ENCODE measurements at places on chromosomes 3 and 15.

DNA sequence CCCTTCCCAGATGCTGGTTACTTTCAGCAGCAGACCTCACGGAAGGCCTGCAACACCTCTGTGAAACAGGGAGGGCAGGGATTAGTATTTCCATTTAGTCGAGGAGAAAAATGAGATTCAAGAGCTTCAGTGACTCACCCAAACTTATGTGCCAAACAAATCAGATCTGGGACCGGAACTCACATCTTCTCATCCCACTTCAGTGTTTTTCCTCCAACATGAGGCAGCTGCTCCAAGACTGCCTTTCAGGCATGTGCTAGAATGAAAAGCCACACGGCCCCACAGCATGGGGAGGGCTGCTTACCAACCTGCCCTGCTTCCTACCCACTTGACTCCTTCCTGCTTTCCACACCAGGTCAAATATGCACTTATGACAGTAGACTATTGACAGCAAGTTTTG is 129.4 kb upstream of the SLC24A5 start:
- DNase-seq = no peak

- peak; percentile 62 for DNase-seq
Observed at GRCh38 chr15:63599401-63600000, 2.3 kb downstream of the FBXL22 start.

- DNase-seq = no peak
Observed at GRCh38 chr15:79094611-79095021, 4.0 kb upstream of the RASGRF1 start.

- no peak for DNase-seq
Observed at GRCh38 chr3:117133066-117133465, 423.5 kb downstream of the TUSC7 start.

GRCh38 chr3:23324745-23325144 is 121.6 kb downstream of the UBE2E2 start:
- DNase-seq = no peak

- DNase-seq = no peak
Observed at GRCh38 chr3:65153850-65154512, 466.2 kb upstream of the ADAMTS9 start.

DNA sequence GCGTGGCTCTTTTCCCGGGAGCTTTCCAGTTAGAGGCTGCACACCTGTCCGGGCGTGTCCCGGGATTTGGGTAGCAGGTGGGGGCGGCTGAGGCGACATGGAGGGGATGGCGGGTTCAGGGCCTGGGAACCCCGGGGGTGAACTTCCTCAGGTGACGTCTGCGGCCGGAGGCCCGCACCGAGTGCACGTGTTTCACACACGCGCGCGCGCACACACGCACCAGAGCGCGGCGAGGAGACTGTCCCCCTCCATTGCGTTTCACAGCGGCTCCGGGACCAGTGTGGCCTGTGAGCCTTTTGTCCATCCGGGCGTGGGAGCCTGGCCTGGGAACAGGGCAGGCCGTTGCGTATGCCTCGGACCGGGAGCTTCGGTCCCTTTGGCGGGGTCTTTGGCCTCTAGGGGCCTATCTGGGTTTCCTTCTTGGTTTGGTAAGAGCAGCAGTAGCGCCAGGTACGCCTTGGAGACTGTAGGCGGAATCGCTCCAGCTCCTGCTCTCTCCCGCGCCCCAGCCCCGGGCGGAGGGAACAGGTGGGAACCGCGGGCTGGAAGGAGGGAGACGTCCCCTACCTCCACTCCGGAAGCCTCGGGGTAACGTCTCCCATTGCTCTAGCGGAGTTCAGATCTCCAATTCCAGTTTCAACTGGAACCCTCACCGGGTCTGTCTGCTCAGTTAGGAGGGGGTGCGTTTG is 220.0 kb downstream of the MEIS2 start:
- DNase-seq = no peak

GRCh38 chr3:104687362-104687761 is 679.3 kb upstream of the ALCAM start:
- DNase-seq = no peak

DNA sequence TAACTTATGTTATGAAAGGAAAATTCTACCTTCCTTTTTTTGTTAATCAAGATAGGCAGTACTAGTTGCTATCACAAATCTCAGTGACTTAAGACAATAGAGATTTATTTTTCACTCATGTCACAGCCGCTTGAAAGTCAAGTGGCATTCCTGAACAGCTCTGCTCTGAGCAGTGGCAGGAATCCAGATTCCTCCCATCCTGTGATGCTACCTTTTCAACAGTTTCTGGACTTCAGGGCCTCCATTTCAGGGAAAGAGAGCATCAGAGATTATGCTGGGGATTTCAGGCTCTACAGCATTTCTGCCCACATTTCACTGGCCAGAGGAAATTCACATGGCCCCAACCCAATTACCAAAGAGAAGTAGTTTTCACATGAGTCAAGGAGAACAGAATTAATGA is 83.4 kb downstream of the IL1RAP start:
- DNase-seq = no peak

DNA sequence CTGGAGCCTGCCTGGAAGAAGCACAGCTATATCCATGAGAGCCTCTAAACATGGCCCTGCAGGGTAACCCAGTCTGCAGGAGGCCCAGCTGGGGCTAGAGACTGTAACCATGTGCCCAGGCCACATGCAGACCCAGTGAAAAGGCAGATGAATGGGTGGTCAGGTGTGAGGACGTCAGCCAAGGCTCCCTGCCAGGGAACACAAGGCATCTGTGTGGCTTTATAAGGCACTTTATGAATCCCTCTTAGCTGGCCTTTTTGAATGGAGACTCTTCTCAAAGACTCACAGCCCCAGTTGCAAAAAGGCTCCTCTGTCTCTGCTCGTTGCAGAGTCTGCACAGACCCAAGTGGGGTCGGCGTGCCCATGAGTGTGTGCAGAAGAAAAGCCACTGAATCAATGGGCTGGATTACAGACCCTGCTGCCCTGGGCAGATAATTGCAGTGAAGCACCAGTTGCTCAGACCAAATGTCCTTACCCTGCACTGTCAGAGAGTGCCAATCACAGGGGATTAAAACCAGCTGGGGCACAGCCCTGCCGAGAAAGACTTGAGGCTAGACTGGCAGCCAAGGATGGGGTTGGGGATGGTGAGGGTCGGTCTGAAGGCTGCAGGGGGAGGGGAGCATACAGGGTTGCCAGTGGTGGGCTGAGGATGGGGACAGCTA is 154.2 kb downstream of the RAB11A start:
- no peak for DNase-seq

GRCh38 chr3:101857301-101857741 is 8.0 kb downstream of the NFKBIZ start:
- DNase-seq = no peak

DNA sequence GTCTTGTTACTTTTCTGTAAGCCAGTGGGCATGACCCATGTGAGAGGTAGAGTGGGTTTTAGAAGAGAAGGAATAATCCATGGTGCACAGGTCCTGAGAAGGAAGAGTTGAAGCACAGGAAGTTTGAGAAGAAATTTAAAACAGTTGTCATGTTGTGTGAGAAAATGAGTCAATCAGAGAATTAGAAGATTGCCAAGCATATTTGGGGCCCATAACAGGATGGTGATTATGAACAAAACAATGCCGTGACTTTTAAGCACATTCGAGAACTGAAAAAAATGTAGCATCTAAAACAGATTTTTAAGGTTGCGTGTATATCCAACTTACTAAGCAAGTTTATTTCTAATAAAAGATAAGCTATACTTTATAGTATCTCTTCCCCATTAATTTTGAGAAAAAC is 198.7 kb downstream of the RORA start:
- DNase-seq = no peak

GRCh38 chr3:177034832-177035475 is 162.3 kb downstream of the TBL1XR1 start:
- no peak for DNase-seq

DNA sequence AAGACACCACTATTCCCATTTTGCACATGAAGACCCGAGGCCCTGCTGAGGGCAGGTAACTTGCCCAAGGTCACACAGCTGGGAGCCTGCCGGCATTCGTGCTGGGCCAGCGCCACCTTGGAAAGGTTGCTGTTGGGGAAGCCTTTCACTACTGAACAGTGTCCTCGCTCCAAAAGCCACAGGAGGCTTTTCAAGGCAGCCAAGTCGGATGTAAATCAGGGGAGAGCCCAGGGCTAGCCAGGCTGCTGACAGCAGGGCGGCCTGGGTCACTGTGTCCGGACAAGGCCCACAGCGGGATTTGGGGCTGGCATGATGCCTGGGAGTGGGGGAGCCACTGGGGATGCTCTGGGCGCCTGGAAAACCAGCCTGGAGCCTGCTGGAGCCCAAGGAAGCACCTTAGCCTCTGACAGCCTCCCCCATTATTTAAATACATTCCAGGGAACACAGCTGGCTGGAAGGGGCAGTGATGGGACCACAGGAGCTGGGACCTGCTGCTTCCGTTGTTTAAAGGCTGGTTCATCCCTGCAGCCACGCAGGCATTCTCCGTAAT is 10.5 kb downstream of the SLC6A6 start:
- no peak for DNase-seq

DNA sequence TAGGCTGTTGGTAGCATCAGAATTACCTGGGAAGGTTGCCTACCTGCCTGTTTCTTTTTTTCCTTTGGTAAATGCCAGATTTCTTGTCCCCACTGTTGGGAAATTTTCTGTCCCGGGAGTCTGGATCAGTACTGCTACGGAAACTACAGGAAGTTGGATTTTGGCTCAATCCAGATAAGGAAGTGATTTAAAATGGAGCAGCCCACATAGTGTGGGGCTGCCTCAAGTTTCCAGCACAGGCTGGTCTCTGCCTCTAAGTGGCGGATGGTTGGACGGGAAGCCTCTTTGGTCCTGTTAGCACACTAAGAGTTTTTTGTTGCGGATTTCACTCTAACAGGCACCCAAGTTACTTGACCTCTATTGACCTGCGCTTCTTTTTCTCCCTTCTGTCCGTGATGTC is 54.7 kb downstream of the EEFSEC start:
- no peak for DNase-seq

DNA sequence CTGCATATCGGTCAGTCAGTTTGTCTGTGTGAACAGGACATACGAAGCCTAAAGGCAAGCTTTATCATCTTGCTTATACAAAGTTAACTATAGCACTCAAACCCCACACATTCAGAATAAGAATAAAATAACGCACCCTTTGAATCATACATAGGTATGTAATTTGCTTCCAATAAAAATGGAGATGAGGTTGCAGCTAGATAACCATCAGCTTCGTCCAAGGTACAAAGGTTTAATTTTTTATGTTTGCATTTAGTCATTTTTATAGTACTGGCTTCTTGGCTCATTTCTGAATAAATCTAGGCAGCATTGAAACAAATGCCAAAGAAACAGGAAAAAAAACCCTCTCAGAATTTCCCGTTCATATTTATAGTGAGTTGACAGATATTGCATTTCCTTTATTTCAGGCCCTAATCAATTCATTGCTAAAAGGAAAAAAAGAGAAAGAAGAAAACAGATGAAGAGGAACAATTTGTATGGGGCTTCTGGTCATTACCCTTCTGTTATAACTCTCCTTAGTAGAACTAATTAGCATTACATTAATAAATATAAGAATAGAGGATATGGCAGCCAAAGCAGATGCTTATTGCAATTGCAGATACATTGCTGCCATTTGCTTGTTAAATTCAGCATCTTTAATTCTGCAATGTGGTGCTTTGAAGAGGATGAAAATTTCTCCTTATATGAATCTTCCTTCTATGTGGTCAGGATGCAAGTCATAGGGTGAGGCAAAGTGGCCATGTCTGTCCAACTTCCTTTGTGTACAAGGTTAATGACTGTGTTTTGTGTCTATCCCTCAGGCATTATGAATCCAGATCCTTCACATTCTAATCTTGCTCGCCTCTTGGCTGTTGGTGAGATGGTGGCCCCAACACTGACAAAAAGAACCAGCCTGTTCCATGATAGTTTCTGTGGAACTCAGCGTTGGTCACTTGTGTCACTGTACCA is 550.0 kb downstream of the AGBL1 start:
- DNase-seq = no peak

DNA sequence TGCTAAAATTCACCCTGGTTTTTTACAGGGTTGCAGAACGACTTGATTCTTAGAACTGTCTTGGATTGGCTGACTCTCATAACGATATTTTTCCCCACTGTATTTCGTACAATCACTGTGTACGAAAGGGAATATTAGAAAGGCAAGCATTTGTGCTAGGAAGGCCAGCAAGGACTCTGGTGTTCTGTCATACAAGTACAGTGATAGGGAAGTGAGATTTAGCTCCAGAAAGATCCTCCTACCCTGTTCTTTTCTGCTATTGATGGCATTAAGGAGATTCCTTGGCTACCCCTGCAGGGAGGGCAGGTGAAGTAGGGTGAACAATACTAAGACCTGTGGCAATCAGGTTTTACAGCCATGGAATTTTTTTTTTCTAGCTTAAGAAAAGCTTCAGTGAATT is 53.8 kb upstream of the SCAANT1 start:
- DNase-seq = no peak

DNA sequence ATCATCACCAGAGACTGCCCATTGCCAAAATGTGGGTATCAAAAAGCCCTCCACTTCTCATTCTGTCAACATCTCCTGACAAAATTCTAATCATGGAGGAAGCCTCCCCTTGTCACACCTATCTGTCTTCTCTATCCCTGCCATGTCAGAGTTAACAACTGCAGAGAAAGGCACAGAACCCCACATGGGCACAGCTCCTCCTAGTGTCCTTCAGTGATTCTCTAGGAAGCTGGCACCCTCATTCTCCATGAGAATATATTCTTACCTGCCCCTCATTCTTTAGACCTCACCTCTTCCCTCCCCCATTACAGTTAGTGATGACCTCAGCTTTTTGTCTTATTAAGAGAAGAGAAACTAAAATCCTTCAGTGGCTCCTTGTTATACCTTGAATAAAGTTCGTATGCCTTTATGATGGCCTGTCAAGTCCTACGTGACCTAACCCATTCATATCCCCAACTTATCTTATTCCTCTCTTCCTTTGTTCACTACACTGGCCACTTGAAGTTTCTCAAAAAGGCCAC is 44.6 kb downstream of the NME9 start:
- DNase-seq = no peak

GRCh38 chr15:66043264-66043663 is 174.0 kb downstream of the RAB11A start:
- no peak for DNase-seq

DNA sequence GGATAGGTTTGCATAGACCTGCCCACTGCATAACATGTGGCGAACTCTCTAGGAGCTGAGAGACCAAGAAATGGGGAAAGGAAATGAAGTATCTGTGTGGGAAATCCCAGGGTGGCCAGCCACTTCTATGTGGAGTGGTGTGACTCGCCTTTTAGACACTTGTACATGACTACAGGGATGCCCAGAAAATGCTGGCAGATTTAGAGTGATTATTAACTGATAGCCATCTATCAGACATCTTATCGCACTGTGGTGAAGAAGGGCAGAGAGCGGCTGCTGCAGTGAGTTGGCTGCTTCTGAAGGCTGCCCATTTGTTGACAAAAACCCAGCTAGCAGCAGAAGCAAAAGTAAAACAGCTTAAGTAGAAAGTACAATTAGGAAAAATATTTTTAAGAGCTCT is 18.1 kb upstream of the STAC start:
- DNase-seq = no peak

- DNase-seq = no peak
Observed at GRCh38 chr3:14329116-14329830, 73.1 kb upstream of the SLC6A6 start.

GRCh38 chr3:29279806-29280205 is 1.1 kb upstream of the RBMS3 start:
- no peak for DNase-seq

Measured in stimulated activated CD4-positive, alpha-beta T cell treated with anti-CD3 and anti-CD28 coated beads, Interleukin-4, amount 100 ng/mL, for 4 hours (primary cell).